Uterus (tissue), 4 donors: ENCODE measurements at places on chromosomes 13 and 19. TPM values are rescaled to one million over a fixed set of nuclear protein-coding genes. Genes with fewer than 3 reads are reported as not detected.
A peak's percentile ranks its signal among the peaks of the same experiment; 100 is the strongest.

- no peak for DNase-seq
Measured at GRCh38 chr13:32907211-32907610, 109.0 kb upstream of the KL start.

GRCh38 chr19:14901675-14902260 lies 15.8 kb upstream of the OR7A17 start:
- no peak for DNase-seq

The ZNF132 gene
- total RNA-seq, result 4.4 TPM

The ZNF600 gene
- 6.2 TPM for total RNA-seq

The NLRP11 gene
- total RNA-seq, result not detected

DNA sequence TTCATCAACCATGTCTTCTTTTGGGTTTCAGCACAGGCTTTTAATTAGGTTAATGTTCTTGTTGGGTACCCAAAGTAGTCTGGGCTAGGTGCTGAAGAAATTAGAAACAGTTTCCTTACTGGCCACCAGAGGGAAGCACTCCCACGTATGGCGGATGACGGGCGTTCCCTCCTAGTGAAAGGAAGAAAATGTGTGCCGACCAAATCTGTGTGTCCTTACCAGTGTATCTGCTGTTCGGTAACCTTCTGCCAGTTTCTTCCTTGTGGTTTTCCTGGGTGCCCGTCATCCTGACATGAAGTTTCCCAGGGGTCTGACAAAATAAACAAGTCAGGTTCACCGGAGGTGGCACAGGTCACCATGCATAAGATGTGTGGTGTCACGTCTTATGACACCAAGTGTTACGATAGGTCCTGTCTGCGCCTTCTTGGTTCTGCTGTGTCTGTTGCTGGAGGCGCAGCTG lies 6.0 kb upstream of the WDR88 start:
- peak; percentile 36 for DNase-seq

The HIPK4 gene
- 0.48 TPM for total RNA-seq

The WDR88 gene
- not detected for total RNA-seq

- DNase-seq, result no peak
Measured at GRCh38 chr19:38134540-38135149, 89.4 kb downstream of the DPF1 start.

The PRX gene
- total RNA-seq, result 6.1 TPM

The A1BG gene
- 108 TPM for total RNA-seq

The ZNF582 gene
- total RNA-seq, result 7.5 TPM

- DNase-seq, result no peak
Measured at GRCh38 chr13:35891507-35892441, 239.4 kb downstream of the DCLK1 start.

GRCh38 chr13:107266657-107267056 lies 698.7 kb upstream of the ARGLU1 start:
- DNase-seq, result no peak
